ENCODE measurements at places on chromosomes 7 and 10.

- DNase-seq: peak; percentile 98
These were observed 25.9 kb upstream of the YAE1 start for GRCh38 chr7:39540320-39540719.

DNA sequence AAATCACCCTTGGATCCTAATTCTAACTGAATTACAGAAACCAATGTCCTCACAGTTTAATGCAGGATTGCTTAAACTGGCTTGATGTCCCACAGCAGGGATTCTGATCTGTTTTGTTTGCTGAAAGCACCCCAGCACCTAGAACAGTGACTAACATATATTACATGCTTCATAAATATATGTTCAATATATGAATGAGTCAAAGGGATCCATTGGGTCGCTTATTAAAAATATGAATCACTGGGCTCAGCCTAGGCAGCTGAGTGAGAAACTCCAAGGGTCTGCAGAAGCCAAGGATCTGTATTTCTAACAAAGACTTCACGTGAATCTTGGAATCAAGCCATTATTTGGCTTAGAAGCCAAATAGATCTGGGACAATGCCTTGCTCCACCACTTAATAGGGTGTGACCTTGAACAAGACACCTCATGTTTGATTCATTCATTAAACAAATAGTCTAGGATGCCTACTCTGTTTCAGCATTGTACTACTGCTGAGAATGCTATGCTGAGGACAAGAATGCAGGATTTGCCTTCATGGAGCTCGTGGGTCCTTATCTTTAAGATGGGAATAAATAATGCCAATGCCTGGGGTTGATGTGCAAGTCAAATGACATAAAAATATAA is 103.4 kb upstream of the DLX6 start:
- peak; percentile 63 for DNase-seq

GRCh38 chr10:9707216-9707615 is 1310.5 kb upstream of the CELF2 start:
- DNase-seq: no peak

GRCh38 chr7:50610521-50611277 is 45.5 kb upstream of the DDC start:
- DNase-seq: no peak

- DNase-seq: no peak
These were observed 61.8 kb downstream of the NEBL start for GRCh38 chr10:20835335-20835734.

GRCh38 chr10:129796710-129797420 is 167.2 kb downstream of the EBF3 start:
- DNase-seq: no peak

- no peak for DNase-seq
These were observed 55.5 kb downstream of the PAX2 start for GRCh38 chr10:100800931-100801330.

DNA sequence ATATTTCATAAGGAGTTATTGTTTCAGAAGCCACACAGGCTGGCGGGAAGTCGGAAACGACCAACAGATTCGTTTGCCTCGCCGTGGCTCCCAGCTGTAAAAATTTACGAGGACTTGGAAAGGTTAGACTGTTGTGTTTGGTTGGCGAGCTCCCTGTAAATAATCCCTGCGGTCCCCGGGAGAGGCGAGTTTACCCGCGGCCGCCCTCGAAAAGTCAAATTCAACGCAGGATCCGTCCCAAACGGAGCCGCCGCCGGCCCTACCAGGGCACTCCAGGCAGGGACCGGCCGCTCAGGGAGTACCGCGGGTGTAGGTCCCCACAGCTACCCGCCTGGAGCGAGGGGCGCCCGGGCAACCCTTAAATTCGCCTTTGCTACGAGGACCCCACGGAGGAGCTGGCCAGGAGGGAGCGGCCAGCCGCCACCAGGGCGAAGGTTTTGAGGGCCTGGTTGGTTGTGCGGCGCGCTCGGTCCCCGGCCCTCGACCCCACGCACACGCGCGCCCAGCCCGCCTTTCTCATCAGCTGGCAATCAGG is 726 bp upstream of the HOXA9 start:
- DNase-seq: no peak

DNA sequence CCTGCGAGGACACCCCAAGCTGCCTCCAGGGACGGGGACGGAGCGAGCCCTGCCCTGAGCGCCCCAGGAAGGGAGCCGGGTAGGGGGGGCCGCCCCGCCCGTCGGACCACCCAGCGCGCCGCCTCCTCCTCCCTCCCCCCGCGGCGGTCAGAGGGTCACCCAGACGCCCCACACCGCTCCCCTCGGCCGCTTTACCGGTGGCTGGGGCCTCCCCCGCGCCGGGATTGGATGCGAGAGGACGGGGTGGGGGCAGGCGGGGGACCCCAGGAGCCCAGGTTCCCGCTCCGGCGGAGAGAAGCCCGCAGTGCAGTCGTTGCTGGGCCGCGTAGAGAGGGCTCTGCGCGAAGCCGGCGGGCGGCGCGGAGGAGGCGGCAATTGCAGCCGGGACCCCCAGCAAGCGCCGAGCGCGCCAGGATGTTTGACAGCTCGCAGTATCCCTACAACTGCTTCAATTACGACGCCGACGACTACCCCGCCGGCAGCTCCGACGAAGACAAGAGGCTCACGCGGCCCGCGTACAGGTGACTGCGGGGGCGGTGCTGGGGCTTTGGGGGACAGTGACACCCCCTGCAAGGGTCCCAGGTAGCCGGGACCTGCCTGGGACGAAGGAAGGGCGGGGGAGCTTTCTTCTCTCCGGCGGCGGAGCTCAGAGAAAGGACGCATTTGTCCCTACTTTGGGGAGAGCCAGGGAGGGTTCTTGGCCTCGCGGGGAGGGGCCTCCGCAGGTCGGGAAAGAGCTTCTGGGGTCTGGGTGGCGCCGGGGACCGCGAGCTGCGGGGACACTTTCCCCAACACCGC is at the start of gene FOXL3:
FOXL3 (plus strand) TSS at position 415 of the 798 bp plus-strand sequence; CDS start at position 415, 0 bp downstream.
- no peak for DNase-seq

DNA sequence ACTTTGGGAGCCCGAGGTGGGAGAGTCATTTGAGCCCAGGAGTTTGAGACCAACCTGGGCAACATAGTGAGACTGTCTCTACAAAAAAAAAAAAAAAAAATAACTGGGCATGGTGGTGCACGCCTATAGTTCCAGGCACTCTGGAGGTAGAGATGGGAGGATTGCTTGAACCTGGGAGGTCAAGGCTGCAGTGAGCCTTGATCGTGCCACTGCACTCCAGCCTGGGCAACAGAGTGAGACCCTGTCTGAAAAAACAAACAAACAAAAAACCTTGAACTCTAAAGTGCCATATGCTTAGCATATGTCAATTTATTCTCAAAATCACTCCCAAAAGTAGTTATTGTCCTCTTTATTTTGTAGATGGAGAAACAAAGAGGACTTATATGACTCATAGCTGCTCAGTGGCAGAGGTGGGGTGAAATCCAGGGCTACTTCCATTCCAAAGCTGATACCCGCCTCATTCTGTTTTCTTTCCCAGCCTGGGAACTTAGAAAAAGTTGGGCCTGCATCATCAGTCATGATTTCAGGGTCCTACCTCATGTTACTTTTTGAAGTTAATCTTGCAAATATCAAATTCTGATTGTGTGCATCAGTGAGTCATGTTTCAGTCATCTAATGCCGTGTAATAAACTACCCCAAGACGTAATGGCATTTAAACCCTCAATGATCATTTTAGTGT is 13.3 kb downstream of the DHTKD1 start:
- no peak for DNase-seq

DNA sequence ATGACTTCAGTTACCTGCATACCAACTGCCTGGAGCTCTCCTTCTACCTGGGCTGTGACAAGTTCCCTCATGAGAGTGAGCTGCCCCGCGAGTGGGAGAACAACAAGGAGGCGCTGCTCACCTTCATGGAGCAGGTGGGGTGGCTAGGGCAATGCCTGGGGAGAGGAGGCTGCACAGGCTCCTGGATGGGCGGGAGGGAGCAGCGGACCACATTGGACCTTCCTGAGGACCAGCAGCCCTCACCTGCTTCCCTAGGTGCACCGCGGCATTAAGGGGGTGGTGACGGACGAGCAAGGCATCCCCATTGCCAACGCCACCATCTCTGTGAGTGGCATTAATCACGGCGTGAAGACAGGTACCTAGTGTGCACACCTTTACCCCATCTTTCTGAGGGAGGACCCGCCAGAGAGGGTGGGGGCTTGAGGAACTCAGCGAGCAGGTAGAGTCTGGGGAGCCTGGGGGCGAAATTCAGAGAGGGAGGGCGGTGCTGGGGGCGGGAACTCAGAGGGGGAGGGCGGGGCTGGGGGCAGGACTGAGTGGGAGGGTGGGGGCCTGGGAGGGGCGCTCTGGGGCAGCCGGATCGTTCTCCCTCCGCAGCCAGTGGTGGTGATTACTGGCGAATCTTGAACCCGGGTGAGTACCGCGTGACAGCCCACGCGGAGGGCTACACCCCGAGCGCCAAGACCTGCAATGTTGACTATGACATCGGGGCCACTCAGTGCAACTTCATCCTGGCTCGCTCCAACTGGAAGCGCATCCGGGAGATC is 9.0 kb downstream of the AEBP1 start:
- DNase-seq: peak; percentile 54

DNA sequence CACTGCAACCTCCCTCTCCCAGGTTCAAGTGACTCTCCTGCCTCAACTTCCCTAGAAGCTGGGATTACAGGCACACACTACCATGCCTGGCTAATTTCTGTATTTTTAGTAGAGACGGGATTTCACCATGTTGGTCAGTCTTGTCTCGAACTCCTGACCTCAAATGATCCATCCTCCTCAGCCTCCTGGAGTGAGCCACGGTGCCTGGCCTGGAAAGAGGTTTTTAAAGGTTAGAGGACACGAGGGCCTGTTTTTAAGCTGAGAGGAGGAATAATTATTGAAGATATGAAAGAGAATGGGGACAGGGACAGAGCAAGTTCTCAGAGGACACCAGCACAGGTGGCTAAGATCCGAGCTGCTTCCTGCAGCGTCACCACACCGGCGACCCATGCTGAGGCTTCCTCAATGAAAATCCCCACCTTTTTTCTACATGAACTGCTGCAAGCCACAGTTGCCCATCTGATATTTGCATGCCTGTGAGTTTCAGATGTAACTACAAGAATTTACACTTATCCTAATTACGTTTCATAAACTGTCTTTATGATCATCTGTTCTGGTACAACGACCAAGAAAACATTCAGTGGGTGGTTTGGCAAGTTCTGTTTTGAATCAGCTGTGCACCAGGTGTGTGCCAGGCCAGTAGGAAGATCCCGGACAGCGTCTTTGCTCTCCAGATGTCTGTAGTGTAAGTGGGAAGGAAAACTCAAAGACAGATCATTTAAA is 76.0 kb downstream of the HIP1 start:
- no peak for DNase-seq

DNA sequence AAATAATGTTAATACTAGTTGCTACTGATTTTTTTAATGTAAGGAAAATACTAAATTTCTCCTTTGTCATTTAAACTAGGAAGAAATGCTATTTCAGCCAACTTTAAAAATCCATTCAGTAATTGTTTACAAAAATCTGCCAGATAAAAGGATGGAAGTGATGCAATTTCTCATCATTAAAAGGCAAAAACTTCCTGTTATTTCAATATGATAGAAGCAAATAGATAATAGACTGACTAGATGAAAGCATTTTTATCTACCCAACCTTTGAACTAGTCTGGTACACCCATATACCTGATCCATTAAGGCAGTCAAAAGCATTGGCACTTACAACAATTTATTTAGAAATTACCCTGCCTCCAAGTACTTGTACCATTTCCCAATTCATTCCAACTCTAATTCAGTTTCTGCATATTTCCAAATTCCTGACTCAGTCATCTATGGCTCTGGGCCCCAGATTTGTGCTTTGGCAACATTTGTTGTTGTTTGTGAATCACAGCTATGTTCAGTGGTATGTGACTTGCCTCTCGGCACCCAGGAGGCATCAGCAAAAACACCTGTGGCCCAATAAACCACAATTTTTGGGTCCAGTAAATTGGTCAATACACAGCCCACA is 482.6 kb upstream of the SEMA3A start:
- DNase-seq: no peak

- no peak for DNase-seq
These were observed 168.3 kb downstream of the VTI1A start for GRCh38 chr10:112615269-112615668.

DNA sequence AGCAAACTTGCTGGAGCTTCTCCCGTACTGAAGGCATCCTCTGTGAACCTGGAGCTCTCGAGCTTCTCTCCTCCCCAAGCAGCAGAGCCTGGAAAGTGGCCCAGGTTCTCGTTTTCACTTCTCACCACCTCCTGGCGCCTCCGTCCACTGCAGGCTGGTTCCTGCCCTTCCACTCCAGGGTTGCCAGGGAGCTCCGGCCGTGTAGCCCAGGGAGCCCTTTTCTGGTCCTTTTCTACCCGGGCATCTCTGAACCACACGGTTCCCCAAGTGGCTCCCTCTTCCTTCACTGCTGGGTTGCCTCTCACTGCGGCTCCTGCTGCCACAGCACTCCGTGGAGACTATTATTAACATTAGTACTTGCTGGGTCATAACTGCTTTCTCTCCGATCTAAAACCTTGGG is 208.6 kb upstream of the PPP2R2D start:
- no peak for DNase-seq

- DNase-seq: no peak
These were observed 27.0 kb upstream of the FZD8 start for GRCh38 chr10:35668865-35669650.

DNA sequence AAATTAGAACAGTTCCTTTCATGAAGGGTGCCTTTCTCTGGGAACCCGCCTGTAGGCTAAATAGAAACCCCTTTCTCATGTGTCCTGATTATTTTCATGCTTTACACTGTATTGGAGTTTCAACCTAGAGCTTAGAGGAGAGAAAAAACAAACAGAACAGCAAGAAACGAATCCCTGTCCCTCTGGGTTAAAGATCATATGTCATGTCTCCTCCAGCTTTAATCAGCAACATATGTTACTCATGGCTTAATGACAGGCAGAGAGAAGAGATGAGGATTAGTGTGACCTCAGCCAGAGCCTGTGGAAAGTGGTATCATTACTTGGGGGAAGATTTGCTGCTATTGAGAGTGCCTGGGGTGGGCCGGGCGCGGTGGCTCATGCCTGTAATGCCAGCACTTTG is 32.1 kb downstream of the CRCP start:
- DNase-seq: no peak

- DNase-seq: no peak
These were observed 58.4 kb downstream of the MYPN start for GRCh38 chr10:68167586-68168189.

DNA sequence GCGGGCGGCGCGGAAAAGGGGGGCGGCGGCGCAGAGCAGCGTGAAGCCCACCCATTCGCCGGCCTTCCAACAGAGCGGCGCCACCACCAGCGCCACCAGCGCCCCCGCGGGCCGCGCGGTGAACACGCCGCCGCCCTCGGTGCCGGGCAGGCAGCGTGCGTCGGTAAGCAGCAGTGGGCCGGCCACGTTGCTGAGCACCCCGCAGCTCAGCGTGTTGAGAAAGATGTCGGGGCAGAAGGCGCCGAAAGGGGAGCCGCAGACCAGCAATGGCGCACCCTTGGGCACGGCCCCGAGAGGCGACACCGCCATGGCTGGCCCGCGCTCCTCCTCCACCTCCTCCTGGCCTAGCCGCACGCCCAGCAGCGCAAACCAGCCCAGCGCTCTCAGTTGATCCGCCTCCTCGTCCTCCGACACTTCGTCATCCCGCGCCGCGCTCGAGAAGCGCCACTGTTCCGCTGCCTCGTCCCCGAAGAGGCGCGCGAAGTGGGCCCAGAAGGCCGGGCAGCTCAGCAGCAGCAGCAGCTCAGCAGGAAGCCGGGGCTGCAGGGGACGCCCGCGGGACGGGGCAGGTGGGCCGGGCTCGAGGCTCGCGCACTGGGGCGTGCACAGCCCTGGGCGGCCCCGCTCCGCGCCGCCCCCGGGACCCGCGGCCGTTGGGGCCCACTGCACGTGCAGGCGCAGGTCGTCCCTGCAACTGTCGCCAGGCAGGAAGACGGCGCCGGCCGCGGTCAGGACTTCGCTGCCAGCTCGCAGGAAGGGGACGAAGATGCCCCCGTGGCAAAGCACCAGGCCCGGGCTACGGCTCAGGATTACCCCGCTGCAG is 623 bp downstream of the TYSND1 start:
- DNase-seq: no peak

Data from DMS153 (cell line).